ENCODE measurements at places on chromosomes 16 and 17.
A peak's percentile ranks its signal among the peaks of the same experiment; 100 is the strongest.

DNA sequence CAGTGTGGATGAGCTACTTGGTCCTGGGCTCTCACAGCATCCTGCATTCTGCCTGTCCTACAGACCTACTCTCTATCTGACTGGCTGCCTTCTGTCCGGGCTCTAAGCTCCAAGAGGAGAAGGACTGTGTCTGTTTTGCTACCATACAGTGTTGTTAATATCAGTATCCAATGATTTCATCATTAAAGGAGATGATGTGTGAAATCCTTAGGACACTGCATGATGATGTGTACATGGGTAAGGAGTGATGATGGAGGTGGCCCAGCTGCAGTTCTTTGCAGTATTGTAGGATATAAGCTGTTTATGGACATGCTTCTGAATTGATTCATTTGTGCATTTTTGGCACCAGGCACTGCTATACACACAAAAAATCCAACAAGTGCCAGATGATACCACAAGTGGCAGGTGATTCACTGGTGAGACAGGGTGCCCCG is 536.9 kb upstream of the CDH11 start:
- no peak for DNase-seq

DNA sequence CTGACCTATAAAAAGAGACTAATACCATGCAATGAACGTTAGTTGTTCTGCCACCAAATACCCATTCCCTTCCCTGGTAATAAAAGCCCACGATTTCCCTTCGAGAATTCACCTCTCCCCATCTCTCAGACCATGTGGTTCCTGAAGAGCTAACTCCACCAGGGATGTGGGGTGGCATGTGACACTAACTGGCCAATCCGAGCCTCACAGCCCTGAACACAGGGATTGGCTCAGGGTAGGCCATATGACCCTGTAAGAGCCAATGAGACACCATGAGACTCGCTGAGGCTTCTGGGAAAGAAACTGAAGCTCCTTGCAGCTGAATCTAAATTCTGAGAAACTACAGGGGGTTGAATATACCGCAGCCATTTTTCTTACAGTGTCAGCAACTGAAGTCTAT is 21.1 kb downstream of the HELZ start:
- peak; percentile 15 for DNase-seq

- no peak for DNase-seq
These were observed 910 bp upstream of the RAMP2 start for GRCh38 chr17:42759982-42760651.

- no peak for DNase-seq
These were observed 3.9 kb downstream of the RPL3L start for GRCh38 chr16:1950559-1950958.

- DNase-seq, result no peak
These were observed 37.0 kb downstream of the NPLOC4 start for GRCh38 chr17:81599719-81600486.

- peak; percentile 40 for DNase-seq
These were observed 2.7 kb downstream of the CLUAP1 start for GRCh38 chr16:3503523-3503922.

- no peak for DNase-seq
These were observed 9.3 kb downstream of the BBS2 start for GRCh38 chr16:56510544-56510943.

- peak; percentile 72 for DNase-seq
These were observed 41.5 kb downstream of the LDHD start for GRCh38 chr16:75074920-75075687.

GRCh38 chr17:48579760-48580554 is 1.8 kb upstream of the HOXB4 start:
- no peak for DNase-seq

- DNase-seq, result no peak
These were observed 550.5 kb downstream of the MAF start for GRCh38 chr16:79050063-79050462.

DNA sequence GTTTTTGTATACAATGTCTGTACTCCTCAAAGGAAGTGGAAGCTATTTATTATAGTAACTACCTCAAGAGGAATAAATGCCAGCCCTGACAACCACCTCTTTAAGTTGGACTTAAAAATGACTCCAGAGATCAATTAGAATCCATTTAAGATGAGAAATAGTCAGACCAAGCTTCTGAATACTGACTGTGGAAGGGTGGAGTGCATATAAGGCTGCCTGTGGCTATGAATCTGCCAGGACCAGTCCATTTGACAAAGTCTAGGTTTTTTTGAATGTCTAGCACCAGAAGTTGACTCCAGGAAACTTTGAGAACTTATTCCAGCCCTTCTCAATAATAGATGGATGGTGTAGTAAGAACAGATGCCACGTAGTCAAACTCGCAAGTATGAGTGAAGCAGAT is 15.0 kb downstream of the OGFOD1 start:
- no peak for DNase-seq

DNA sequence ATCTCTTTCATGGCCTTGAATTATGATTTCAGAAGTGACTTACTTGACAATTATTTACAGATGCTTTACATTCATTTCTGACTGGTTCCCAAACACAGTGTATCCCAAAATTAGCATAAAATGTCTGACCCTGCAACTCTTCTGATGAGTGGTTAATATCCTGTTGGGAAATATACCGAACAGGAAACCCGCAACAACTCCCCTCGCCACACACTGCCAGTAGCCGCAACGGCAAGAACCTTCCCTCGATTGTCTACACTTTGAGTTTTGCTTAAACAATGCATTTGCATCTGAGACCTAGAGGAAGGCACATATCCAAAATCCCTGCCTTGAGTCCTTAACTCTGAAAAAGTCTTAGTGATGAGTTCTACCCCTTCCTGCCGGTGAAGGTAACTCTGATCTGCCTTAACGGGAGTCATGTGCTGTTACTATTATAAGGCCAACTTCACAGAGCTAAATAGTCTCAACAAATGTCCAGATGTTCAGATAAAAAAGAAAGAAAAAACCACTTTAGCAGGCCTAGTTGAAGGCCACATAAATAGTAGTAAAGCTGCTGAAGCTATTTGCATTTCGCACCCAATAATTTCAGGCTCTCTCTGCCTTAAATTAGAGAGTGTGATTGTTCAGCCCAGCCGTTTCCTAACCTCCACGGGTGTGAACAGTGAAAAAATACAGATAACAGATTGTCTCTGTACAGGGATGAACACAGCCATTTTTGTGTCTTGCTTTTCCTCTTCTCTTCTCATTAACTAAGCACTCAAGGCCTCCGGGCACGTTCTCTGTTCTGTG is 321.1 kb downstream of the HS3ST3B1 start:
- no peak for DNase-seq

- no peak for DNase-seq
These were observed 54.2 kb downstream of the TMEM100 start for GRCh38 chr17:55668312-55668920.

- no peak for DNase-seq
These were observed 195.4 kb downstream of the KATNIP start for GRCh38 chr16:27745348-27745747.

DNA sequence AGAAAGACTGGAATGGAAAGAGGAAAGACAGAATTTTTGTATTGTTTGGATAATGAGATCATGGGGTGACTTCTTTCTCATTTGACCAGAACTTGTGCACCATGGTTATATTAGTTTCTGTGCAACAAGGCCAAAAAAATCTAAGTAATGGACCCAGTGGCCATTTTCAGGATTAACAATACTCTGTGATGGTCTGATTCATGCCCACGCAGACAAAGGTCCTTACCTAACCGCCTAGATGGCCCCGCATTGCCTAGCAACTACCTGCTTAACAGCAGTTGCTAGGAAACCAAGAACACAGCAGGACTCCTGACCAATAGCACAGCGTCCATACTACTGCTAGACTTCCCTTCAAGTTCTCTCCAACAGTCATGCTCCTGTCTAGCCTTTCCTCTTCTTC is 22.4 kb downstream of the MIS12 start:
- DNase-seq, result no peak

DNA sequence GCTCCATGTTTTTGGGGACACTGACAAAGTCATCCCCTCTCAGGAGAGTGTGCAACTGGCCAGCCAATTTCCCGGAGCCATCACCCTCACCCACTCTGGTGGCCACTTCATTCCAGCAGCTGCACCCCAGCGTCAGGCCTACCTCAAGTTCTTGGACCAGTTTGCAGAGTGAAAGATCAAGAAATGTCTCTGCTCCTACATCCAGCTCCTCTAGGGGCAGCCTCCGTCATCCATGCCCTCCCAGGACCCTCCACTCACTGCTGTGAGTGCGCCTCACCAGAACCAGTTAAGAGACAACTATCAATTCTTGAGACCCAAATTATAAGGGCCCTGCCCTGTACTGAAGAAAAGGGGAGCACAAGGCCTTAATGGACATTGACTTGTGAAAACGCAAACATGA is 1.1 kb downstream of the OVCA2 start:
- DNase-seq, result no peak

- DNase-seq, result no peak
These were observed 2450.0 kb downstream of the TP53TG3F start for GRCh38 chr16:35909351-35909954.

- DNase-seq, result no peak
These were observed 23.7 kb upstream of the MGAT5B start for GRCh38 chr17:76844485-76844829.

DNA sequence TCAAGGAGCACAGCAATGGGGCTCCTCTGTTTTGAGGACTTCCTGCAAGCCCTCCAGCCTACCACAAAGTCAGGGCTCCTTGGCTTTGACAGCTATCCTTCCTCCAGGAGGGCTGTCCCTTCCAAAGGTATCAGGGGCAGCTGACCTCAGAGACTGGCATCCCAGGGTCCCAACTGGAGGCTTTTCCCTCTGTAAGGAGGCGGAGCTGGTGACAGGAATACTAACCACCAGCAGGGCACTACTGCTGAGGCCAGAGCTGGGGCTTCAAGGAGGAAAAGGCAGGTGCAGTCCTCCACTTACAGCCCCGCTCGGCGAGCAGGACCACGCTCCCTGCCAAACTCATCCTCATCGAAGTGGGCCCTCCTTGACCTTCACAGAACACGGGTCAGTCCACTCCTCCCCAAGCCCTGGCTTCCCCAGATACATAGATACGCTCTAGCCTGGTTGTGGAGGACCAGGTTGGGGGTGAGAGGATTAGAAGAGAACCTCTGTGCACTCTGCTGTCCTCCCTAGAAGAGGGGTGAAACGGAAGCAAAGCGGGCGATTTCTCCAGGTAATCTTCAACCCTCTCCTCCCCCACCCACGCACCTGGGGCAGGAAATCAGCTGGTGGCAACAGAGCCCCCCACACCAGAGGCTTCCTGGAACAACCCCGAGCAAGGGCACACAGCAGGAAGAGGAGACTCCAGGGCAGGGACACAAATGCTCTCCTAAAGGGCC is 20.5 kb downstream of the ST3GAL2 start:
- no peak for DNase-seq

DNA sequence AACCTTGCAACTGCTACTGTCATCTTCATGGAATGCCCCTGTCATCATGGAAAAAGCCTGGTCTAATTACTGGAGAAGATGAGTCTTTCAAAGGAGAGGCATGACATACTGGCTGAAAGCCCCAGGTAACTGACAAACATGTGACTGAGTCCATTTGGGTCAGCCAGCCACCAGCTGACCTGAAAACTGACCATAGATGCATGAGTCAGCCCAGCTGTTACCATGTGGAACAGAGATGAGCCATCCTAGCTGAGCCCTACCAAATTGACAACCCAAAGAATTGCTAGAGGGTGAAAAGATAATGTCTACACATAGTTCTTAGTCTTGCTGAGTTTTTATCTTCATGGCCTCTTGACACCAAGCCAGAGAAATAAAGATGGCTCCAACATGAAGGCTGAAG is 311.8 kb downstream of the UTP18 start:
- DNase-seq, result no peak

DNA sequence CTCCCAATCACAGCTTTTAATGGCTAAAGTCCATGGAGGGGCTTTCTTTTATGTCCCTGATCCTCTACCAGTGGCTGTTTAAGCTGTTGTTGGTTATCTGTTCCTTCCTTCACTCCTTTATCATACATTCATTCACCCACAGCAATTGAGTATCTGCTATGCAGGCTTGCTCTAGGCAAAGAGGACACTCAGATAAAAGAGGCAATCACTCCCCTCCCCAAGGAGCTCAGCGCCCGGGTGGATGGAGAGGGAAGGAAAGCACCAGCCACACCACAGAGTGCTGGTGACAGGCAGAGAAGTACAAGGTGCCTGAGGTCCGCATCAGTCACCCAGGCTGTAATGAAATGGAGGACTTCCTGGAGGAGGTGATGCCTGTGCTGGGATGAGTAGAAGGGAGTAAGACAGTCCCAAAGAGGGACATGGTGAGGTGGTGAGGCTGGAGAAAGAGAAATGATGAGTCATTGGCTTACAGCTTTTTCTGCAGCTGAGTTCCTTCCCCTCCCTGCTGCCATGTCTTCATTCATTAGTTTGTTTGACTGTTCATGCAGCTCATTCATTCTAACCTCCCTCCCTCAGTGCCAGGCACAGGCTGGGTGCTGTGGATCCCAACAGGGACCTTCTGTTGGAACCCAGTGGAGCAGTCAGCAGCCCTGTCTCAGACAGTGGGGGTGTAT is 12.8 kb upstream of the NGFR start:
- DNase-seq, result no peak

DNA sequence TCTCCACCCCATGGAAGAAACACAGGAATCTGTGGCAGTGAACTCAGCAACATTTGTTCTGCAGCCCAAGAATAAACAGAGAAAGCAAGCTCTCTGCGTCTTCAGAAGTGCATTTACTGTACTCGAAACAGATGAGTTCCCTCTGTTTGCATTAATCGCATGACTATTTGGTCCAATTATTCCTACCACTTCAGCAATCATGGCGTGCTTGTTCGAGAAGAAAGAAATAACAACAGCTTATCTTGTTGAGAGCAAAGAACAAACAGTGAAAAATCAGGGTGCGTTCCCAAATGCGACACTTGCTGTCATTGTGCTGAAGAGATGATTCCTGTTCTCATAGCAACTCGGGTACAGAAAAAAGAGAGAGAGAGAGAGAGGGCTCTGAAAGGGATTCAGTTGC is 445.3 kb upstream of the MAF start:
- DNase-seq, result no peak

DNA sequence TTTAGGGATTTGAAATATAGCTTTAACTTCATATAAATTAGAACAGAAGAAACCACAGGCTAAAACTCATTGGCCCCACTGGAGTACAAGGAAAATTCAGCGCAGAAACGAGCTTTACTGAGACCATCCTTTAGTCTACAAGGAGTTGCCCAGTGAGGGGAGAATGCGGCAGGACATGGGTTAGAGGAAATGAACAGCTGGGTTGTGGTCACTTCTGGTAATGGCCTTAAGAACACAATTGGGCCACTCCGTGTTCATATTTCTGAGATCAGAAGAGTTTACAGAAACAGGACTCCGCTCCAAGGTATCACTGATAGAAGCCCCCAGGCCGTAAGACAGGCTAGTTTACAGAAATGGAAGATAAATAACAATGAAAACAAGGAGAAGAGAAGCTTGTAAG is 188.3 kb downstream of the ZFHX3 start:
- DNase-seq, result no peak

All from stimulated activated CD4-positive, alpha-beta T cell treated with anti-CD3 and anti-CD28 coated beads, Interleukin-4, amount 100 ng/mL, for 24 hours (primary cell).